ENCODE measurements at places on chromosomes 3 and 15.

DNA sequence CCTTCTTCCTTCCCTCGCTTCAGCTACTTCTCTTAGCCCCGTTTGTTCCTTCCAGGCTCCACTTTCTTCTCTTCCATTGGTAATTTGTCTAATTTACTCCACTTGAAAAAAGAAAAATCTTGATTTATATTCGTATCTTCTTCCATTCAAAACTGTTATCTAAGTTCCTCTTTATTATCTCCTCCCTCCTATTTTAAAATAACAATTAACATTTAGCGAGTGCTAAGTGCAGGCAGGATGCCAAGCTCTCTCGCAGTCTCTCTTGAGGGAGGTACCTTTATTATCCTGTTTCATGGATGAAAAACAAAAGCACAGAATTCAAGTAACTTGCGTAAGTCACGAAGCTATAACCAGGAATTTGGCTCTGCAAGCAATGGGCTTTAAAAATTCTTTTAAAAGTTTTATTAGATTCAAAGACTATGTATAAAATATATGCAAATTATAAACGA lies 418.9 kb upstream of the NAALADL2 start:
- H3K27ac ChIP-seq, result no peak overlapping the region
- peaks cover 19% of the 10 kb centered on the region for H3K27me3 ChIP-seq
- no peak for DNase-seq
- peaks cover 10% of the 10 kb centered on the region for H3K4me1 ChIP-seq
- H3K36me3 ChIP-seq, result no peaks in the 10 kb centered on the region

- peaks cover 89% of the 10 kb centered on the region for H3K4me1 ChIP-seq
- H3K36me3 ChIP-seq, result no peaks in the 10 kb centered on the region
- peak overlapping the region; percentile 80 for H3K27ac ChIP-seq
- peak overlapping the region; percentile 10 for H3K4me3 ChIP-seq
- no peaks in the 10 kb centered on the region for H3K27me3 ChIP-seq
Observed at GRCh38 chr3:43290956-43291355, 4.6 kb downstream of the SNRK start.

DNA sequence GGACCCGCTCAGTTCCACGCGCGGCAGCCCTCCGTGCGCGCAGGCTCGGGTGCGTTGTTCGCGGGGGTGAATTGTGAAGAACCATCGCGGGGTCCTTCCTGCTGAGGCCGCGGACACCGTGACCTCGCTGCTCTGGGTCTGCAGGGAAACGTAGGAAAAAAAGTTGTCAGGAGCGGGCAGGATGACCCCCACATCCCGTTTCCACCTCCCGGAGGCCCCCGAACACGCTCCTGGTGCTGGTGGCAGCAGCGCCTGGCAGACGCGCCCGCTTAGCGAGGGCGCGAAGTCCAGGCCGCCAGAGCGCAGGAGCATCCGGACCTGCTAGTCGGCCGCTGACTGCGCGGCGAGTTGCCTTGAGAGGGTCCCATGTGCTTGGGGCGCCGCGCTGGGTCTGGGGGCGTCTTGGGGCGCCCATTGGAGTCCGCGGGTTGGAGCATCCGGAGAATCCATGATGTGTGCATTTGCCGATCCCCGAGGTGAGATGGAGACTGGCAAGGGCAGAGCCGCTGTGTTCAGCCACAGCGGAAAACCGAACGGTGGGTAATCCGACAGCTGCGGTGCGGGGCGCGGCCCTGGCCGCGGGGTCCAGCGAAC lies 520 bp downstream of the GREM1 start:
- no peak for DNase-seq
- H3K4me3 ChIP-seq, result peak overlapping the region; percentile 40
- peaks cover 29% of the 10 kb centered on the region for H3K4me1 ChIP-seq

GRCh38 chr3:184778426-184779332 lies 33.3 kb upstream of the VPS8 start:
- H3K36me3 ChIP-seq, result no peaks in the 10 kb centered on the region
- no peaks in the 10 kb centered on the region for H3K4me1 ChIP-seq
- DNase-seq, result no peak
- H3K27ac ChIP-seq, result no peak overlapping the region
- no peak overlapping the region for H3K4me3 ChIP-seq

- no peak for DNase-seq
- H3K36me3 ChIP-seq, result peaks cover 60% of the 10 kb centered on the region
- no peaks in the 10 kb centered on the region for H3K27me3 ChIP-seq
- peak overlapping the region; percentile 78 for H3K27ac ChIP-seq
- peak overlapping the region; percentile 62 for H3K4me3 ChIP-seq
Observed at GRCh38 chr3:30656624-30657141, 50.3 kb downstream of the TGFBR2 start.

DNA sequence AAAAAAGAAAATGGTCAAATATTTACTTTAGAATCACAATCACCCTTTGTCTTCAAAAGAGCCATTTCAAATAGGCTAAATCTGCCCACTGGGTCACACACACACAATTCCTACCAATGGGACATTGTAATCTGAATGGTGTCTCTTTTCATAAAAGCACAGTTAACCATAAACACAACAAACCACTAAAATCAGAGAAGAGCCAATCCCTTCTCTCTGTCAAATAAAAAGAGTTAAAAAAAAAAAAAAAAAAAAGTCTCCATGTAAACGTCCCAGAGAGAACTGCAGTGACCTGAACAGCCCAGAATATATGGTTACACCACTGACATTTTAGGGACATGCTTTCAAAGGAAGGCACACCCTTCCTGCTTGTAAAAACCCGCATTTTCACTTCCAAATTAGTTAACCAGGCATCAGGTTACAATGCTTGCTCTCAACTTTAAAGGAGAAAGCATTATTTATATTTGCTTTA lies 63.7 kb downstream of the PRICKLE2 start:
- no peaks in the 10 kb centered on the region for H3K27me3 ChIP-seq
- H3K36me3 ChIP-seq, result no peaks in the 10 kb centered on the region
- no peak for DNase-seq
- H3K4me1 ChIP-seq, result no peaks in the 10 kb centered on the region

- DNase-seq, result no peak
- no peaks in the 10 kb centered on the region for H3K27me3 ChIP-seq
- no peak overlapping the region for H3K27ac ChIP-seq
- H3K36me3 ChIP-seq, result no peaks in the 10 kb centered on the region
- H3K4me3 ChIP-seq, result no peak overlapping the region
Observed at GRCh38 chr3:164095949-164096348, 982.3 kb downstream of the SI start.

DNA sequence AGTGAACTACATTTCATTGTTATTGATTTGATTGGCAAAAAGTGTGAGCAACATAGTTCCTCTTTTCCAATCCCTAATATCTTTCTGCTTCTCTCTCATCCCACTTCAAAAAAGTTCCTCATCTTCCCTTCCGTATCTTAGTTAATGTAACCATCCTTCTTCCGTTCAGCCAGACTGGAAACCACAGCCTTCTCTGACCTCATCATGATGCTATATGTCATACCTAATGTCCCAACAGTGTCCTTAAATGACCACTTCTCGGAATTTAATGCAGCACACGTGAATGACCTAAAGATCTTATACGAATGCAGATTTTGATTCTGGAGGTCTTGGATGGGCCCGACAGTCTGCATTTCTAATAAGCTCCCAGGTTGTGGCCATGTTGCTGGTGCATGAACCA lies 320.3 kb upstream of the SATB1 start:
- H3K4me3 ChIP-seq, result no peak overlapping the region
- no peak for DNase-seq
- H3K4me1 ChIP-seq, result peaks cover 49% of the 10 kb centered on the region
- H3K27me3 ChIP-seq, result no peaks in the 10 kb centered on the region

- no peaks in the 10 kb centered on the region for H3K36me3 ChIP-seq
- peaks cover 86% of the 10 kb centered on the region for H3K27me3 ChIP-seq
- H3K27ac ChIP-seq, result peak overlapping the region; percentile 18
- no peak overlapping the region for H3K4me3 ChIP-seq
- peaks cover 8% of the 10 kb centered on the region for H3K4me1 ChIP-seq
Observed at GRCh38 chr15:47719730-47720129, 2.4 kb downstream of the SEMA6D start.

DNA sequence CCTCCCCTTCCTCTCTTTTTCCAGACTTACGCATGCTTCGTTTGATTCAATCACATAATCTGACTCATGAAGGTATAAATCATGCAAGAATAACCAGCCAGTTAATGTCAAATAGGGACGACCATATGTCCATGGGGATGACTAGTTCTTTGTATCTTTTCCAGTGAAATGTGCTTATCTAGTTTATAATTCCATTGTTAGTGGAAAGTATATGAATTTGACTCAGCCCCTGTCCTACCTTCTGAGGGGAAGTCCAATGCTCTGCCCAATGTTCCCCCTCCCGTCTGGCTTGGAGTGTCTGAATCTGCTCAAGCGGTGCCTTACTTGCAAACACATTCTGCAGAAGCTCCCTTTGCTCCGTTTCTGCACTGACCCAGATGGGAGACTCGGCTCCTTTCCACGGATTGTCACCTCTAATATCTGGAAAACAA lies 55.0 kb upstream of the EPHB3 start:
- no peaks in the 10 kb centered on the region for H3K4me1 ChIP-seq
- H3K27me3 ChIP-seq, result peaks cover 16% of the 10 kb centered on the region
- DNase-seq, result no peak
- no peak overlapping the region for H3K4me3 ChIP-seq
- peaks cover 12% of the 10 kb centered on the region for H3K36me3 ChIP-seq

DNA sequence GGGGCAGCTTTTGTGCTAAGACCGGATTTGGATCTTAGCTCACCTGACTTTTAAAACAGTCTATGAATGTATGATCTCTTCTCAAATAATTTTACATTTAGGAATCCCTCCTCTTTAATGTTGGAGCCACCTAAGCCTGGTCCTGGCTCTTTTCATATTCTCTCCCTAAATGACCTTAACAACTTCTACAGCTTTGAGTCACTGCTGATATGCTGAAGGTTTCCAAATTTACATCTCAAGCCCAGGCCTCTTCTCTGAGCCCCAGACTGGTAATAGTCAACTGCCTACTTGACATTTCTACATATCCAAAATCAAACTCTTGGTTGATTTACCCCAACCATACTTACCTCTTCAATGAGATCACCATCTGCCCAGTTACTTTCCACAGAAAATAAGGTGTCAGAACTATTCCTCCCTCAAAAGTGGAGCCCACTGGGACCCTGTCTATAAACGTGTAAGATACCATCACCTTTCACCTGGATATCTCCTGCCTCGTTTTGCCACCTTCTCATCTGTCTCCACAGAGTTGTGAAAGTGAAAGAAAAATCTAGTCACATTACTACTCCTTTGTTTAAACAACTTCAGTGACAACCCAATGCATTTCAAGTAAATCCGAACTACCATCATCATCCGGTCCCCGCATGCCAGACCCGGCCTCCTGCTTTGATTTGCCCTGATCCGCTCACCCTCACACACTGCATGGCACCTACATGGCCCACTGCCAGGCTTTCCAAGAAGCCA lies 48.8 kb downstream of the UBP1 start:
- peak overlapping the region; percentile 14 for H3K27ac ChIP-seq
- no peaks in the 10 kb centered on the region for H3K27me3 ChIP-seq
- H3K4me1 ChIP-seq, result no peaks in the 10 kb centered on the region
- H3K4me3 ChIP-seq, result no peak overlapping the region
- DNase-seq, result no peak
- H3K36me3 ChIP-seq, result peaks cover 41% of the 10 kb centered on the region
